ENCODE measurements at places on chromosomes 2 and 18. TPM values are rescaled to one million over a fixed set of nuclear protein-coding genes. Genes with fewer than 3 reads are reported as not detected.

The TIA1 gene
- 116 TPM for total RNA-seq

The DYNAP gene
- not detected for total RNA-seq

The GALNT5 gene
- total RNA-seq: 0.10 TPM

The TEX44 gene
- not detected for total RNA-seq

The KIAA2012 gene
- total RNA-seq: not detected

The FKBP7 gene
- 1.6 TPM for total RNA-seq

The TRIM54 gene
- total RNA-seq: not detected

The ABCB11 gene
- not detected for total RNA-seq

DNA sequence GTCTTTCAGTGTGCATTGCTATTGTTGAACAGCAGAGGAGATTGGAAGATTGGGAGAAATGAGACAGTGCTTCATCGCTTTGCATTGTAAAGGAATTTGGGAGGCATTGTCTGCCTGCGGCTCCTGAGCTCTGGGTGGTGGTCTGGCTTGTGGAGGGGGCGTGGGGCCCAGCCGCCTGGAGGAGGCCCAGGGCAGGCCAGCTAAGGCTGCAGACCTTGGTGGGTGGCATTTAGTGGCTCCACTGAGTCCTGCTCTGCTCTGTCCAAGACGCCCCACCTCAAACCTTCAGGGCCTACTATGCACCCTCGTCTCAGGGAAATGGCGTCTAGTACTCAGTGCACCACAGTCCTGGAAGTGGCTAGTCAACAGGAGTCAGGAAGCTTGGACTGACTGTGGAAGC lies 5.7 kb upstream of the HS1BP3 start:
- no peak for DNase-seq

- no peak for DNase-seq
Observed at GRCh38 chr2:74762789-74763188, 71.1 kb upstream of the HK2 start.

DNA sequence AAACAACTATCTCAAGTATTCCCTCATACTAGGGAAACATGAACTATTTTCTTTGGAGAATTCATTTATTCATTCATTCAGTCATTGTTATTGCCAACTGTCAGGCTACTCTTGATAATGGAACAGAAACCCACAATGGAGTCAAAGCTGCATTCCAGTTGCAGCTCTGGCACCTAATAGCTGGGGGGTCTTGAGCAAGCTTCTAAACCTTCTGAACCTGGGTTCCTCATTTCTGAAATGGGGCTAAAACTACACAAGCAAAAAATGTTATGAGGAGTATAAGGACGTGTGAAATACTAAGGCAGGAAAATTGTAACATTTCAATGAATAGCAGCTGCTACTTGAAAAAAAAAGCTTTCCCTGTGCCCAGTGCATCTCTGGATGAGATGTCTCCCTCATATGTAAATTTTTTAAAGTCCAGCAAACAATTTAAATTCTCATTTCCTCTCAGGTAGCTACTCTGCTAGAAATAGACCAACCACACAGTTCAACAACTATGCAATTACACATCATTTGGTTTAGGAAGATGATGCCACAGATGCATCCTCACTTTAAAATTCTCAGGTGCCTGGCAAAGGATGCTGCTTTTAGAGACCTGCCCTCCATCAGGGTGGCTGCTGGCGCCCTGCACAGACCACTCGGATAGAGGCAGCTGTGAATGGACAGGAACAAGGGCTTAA lies 38.5 kb downstream of the SPRED2 start:
- DNase-seq: no peak

DNA sequence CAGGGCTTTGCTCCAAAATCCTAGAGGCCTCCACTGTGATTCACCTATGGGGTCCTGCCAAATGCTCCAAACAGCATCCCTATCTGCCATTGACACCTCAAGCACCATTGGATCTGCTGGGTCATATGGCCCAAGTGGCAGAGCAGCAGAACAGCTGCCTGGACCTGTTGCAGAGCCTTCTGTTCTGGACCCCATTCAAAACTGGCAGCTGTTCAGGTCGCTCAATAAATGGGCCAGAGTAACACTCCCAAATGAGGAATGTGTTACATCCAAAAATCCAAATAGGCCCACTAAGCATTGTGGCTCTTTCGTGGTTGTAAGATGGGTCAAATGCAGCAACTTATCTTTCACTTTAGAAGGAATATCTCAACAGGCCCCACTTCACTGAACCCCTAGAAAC lies 783.6 kb downstream of the DCDC2C start:
- no peak for DNase-seq

GRCh38 chr18:76881744-76882143 lies 59.4 kb downstream of the ZNF236 start:
- DNase-seq: no peak

- no peak for DNase-seq
Observed at GRCh38 chr18:3970929-3971328, 484.2 kb downstream of the DLGAP1 start.

- no peak for DNase-seq
Observed at GRCh38 chr2:9884436-9884835, 41.2 kb downstream of the TAF1B start.

- DNase-seq: no peak
Observed at GRCh38 chr2:99688699-99689098, 198.9 kb upstream of the REV1 start.

DNA sequence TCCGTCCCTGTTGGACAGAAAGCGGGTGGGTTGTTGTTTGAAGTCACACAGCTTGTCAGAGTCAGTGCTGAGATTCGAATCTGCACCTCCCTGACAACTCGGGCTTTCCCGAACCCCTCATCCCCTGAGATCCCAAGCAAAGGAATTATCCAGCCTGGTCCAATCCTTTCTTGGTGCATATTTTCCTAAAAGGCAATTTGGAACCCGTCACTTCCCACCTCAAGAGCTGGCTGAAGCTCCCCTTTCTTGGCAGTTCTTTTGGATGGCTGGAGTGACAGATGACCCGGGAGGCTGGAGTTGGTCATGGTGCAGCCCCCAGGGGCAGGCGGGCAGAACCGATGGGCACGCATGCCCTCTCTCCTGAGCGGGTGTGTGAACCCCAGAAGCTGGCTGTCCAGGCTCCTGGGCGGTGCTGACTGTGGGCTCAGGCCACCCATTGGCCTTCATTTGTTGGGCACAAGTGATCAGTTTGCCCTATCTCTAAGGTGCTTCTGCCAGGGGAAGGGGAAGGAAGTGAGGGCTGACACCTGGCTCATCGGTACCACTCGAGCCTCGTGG lies 97.8 kb downstream of the ASB1 start:
- DNase-seq: no peak

DNA sequence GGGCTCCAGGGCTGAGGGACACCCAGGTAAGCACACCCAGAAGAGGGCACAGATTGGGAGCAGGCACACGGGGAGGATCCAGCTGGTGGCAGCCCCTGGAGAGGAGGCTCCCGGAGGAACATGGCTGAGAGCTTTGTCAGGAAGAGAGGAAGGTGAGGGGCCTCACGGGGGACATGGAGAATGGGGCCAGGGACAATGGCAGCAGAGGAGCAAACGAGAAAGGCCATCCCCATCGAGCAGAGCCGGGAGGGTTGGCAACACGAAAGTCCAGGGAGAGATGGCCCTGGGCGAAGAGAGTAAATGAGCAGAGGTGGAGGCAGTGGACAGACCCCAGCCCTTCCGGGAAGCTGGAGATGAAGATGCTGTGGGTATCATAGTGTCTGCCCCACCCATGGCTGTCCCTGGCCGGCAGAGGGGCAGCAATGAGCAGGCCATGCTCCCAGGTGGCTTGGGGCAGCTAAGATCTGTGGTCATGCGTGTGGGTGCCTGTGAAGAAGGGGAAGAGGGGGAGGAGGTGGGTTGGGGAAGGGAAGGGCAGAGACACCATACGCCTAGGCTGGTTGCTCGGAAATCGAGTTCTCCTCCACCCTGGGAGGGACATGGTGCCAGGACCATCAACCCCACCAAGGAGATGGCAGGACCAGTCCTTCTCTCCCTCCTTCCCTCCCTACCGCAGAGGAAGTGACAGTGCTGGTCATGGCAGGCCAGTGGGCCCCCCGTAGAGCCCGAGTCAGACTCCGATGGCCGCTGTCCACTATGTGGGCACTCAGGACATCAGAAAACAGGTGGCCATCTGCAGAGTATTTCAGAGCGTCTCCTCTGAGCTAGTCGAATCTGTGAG lies 191.7 kb downstream of the NDUFA10 start:
- DNase-seq: no peak

GRCh38 chr2:132430895-132431294 lies 14.3 kb downstream of the GPR39 start:
- no peak for DNase-seq

- DNase-seq: no peak
Observed at GRCh38 chr2:149112713-149113112, 74.2 kb downstream of the LYPD6B start.
